Stimulated activated naive CD8-positive, alpha-beta T cell treated with anti-CD3 and anti-CD28 coated beads, Interleukin-15, amount 100 ng/mL, for 72 hours (primary cell): ENCODE measurements at places on chromosomes 1 and 21.
A peak's percentile ranks its signal among the peaks of the same experiment; 100 is the strongest.

- no peak for DNase-seq
Observed at GRCh38 chr1:112133487-112133886, 144.0 kb upstream of the KCND3 start.

GRCh38 chr1:158058237-158058985, 65.0 kb downstream of the KIRREL1 start:
- no peak for DNase-seq

DNA sequence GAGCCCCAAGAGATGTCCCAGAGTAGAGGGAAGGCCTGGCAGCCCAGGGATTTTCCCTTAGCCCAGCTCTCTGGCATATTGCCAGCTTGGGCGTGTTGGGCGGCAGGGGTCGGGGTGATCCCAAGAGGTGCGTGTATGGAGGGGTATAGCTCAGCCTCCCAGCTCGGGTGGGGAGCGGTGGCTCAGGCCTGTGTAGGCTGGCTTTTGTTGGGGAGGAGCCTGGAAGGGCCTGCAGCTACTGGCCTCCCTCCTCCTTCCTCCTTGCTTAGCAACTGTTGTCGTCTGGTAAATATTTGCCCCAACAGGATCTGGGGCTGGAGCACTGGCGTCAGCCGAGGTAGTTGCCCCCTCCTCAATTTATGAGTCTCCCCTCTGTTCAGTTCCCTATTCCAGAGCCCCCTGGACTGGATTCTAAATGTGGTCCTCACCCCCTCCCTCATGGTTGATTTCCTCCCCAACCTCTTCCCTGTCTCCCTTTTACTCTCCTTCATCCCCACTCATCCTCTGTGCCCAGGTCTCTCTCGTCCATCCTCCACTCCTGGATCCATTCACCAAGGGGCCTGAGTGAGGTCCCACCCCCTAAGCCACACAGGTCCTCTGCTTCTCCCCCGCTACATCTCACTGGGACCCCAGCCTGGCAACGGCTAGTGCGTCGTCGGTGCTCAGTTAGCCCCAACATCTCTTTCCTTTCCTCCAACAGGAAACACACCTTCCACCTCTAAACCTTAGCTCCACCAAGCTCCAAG, 10.3 kb upstream of the LMNA start:
- DNase-seq: peak; percentile 47

GRCh38 chr1:13817906-13818305, 117.9 kb downstream of the PRDM2 start:
- no peak for DNase-seq

DNA sequence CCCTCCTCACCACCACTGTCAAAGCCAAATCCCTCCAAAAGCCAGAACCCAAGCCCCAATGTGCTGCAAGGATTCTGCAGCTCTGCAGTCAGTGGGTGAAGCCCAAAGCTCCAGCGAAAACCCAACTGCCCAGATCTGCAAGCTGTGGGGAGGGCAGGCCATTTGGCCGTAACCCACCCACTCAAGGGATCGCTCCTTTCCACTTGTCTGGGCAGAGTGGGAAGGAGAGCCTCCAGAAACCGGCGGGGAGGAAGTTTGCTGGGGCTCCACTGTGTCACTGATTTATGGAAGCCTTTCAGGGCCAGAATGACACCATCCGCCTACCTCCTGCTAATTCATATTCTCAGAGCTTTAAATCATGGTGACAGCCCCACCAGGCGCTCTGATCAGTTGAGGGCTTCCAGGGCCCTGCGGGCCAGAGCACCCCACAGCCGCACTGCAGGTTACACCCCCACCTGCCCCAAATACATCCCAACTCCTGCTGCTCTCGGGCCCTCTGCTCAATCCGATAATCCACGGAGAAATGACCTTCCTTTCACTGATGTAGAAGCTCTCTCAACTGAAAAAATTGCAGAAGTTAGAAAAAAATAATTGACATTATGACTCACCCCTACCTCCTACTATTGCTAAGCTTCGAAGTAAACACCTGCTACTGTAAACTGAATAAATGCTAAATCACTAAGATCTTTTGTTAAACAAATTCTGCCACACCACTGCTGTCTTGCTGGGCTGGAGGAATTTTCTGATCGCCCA, 40.6 kb upstream of the RAB4A start:
- DNase-seq: no peak
